ENCODE measurements at places on chromosomes 2 and 18.

GRCh38 chr2:38113051-38113450 lies 37.1 kb upstream of the CYP1B1 start:
- no peak for DNase-seq

GRCh38 chr18:63192885-63193349 lies 126.7 kb downstream of the BCL2 start:
- DNase-seq = no peak

- DNase-seq = no peak
These were observed 244.1 kb downstream of the MREG start for GRCh38 chr2:215769246-215769645.

DNA sequence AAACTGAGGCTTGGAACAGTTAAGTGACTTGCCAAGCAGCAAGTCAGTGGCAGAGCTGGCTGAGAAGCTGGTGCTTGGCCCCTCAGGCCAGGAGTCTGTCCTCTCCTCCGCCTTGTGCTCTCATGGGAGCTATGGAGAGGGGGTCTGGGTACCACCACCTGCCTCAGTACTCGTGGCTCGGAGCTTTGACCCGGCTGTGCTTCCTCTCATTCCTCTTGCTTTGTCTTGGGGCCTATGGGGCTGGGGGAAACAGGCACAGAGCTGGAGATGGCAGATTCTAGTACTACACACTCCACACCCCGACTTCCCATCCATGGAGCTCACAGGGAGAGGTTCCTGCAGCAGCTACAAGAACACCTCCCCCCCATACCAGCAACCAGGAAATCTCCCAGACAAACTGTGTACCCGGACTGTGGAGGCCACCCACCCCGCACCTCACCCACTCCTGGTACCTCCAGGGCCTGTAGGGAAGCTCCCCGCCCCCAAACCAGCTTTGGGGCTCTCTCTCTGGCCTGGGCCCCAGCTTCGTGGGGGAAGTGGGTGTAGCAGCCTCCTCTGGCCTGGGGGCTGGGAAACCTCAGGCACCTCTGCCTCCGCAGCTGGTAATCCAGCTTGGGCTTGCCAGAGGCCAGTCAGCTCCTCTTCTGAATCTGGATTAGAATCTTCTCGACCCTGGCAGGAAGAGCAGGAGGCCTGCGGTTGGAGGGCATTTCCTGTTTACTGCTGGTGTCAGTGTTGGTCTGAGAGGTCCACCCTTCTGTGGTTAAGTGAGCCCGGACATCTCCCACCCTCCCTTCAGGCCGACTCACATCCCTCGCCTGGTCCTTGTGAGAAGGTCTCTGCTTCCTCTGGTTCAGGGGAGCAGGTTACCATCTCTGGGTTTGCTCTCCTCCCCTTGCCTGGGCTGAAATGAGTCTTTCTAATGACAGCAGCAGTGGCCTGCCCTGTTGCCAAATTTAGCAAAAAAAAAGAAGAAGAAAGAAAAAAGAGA lies 22.3 kb upstream of the RHOB start:
- DNase-seq = no peak

DNA sequence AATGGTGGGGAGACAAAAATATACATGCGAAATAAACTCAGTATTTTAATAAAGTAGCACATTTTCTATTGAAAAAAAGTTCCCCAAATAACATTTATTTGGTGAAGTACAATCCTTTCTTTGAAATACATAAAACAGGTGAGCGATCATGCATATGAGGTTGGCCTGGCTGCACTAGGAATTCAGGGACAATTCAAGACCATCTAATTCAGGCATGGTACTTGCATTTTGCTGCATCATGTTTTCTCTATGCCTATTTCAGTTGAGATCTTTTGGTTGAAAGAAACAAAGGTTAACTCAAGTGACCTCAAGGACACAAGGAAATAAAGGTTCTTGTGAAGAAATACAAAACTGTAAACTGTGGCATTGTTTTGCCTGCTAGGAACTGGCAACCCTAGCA lies 19.8 kb upstream of the TAF4B start:
- DNase-seq = no peak

GRCh38 chr18:78525366-78526111 lies 454.1 kb upstream of the SALL3 start:
- DNase-seq = no peak

DNA sequence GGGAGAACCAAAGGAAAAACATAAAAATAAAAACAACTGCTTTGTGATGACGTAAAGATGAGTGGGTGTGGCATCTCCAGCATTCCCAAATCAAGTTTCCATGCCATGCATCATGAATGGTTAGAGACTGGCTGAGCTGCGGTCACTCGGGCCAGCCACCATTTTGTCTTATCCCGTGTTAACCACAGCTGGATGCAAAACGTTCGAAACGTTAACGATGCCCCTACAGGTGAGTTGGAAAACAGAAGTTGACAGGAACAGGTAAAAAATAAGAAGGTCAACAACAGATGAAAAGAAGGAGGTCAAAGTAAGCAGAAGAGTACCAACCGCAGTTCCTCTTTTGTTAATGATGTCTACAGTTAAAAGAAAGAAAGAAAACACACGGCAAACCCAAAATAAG lies 411.1 kb downstream of the NRXN1 start:
- no peak for DNase-seq

DNA sequence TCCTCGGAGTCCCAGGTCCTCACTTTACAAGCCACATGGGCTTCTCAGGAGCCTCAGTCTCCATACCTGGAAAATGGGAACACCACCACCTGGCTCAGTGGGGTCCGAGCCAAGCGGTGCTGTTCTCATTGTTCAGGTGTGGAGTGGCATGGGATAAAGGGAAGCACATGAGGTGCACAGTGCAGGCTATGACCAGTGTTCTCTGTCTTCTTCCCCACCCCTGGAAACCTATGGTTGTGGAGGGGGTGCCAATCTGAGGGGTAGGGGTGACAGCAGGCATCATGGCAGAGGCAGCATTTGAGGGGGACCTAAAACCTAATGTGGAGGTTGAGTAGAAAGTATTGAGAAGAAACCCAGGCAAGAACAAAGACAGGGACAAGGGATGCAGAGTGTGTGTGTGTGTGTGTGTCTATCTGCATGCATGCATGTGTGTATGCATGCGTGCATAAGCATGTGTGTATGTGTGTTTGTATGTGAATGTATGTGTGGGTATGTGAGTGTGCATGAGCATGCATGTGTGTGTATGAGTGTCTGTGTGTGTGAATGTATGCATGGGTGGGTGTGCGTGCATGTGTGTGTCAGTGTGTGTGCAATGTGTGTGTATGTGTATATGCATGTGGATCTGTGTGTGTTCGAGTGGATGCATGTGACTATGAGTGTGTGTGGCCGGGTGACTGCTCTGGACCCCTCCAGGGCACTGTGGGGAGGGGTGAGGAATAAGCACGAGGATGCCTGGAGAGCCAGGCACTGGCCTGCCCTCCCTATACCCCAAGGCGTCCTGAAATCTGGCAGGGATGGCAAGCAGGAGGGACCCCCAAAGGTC lies 4.0 kb downstream of the KIF1A start:
- no peak for DNase-seq

DNA sequence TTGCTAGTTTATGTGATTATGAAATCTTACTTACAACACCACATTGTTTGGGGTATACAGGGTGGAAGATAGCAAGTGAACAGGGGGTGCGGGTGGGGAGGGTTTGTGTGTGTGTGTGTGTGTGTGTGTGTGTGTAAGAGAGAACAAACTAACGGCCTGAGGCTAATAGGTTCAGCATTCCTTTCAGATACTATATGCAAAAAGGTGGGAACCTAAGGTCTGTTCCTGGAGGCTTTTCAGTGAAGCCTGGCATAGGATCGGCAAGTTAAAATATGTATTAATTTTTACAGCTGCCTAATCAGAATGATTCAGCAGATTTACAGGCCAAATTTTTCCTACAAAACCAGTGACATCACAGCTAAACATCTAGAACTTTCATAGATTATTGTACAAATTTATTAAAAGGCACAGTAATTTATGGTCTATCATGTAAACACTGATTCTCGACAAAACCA lies 7.6 kb upstream of the SPDYA start:
- DNase-seq = no peak

DNA sequence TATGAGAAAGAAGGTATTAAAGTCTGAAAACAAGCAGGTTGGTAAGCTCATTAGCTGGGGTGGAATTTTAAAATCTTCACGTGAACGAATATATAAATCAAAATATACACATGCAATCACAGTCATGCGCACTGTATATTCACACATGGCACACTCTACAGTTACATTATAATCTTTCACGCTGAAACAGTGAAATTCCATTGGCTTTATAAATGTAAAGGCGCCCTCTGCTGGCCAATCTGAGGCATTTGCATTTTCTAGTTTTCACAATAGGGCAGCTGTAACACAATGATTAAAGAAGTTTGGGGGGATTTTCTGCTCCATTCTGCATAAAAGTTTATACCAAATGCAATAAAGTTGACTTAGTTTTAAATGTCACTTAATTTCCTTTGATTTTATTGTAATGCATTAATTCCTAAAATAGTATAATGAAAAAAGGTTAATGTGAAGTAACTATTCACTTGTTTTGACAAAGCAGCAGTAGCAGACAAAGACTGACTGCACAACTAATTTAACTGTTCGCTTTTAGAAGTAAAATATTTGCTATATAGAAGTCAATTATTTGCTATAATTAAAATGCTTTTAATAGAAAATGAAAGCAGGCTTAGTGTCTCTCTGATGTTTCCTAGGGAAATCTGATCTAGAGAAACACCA lies 17.2 kb downstream of the IFIH1 start:
- no peak for DNase-seq

DNA sequence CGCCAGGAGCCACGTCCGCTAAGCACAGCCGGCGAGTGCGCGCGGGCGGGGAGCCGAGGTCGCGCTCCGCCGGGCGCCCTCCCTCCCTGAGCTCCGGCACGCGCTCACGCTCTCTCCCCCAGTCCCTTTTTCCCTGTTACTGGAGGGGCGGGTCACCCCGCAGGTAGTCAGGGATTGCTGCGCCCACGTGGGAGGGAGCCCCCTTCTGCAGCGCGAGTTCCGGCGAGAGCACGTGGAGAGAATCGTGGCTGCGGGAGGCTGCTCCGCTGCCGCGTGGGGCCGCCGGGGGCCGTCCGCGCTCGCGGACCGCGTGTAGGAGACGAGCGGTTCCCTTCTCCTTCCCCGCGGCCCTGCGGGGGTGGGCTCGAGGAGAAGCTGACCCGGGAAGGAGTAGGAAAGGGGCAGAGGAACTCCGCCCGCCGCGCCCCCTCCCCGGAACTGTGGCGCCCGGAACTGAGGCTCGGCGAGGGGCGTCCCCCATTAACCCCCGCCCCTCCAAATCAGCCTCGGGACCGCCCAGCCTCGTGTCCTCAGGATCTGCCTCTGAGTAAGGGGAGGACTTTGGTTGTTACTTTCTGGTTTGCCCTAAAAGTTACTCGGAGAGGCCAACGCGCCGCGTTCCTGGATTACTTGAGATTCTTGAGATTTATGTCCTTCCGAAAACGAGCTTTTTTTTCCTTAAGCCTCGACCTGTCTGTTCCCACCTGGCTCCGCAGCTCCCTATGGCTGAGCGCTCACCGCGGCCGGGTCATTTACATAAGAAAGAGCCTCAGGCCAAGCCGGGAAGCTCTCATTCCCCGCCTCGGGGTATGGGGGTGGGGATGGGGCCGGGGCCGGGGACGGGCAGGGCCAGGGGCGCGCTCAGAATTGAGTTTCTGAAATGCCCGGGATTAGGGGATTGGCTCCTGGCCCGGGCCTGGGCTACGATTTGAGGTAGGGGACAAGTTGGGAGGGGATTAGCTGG lies 1.1 kb downstream of the HK2 start:
- DNase-seq = no peak

- no peak for DNase-seq
These were observed 922.7 kb upstream of the CHAC2 start for GRCh38 chr2:52844701-52845423.

DNA sequence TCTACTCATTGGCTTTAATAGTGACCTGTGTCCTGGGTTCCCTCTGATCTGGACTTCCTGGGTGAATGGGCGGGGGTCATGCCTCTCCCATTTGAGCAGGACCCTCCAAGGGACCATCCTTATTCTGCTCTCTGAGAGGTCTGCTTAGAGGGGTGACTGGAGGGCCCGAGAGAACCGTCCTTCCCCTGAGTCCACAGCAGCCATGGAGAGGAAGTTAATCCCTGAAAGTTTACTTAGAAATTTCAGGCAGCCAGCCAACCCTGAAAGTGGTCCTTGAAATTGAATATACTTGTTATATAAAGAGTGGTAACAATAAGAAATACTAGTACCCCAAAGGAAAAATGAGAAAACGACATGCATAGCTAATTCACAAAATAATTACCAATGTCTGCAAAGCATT lies 226.1 kb downstream of the DYSF start:
- DNase-seq = no peak

All from NCI-H187 (cell line).